Mucosa of gallbladder (tissue), 1 donor: ENCODE measurements at places on chromosomes 2 and 18. TPM values are rescaled to one million over a fixed set of nuclear protein-coding genes. Genes with fewer than 3 reads are reported as not detected.

GRCh38 chr2:211941216-211941747 lies 597.3 kb downstream of the ERBB4 start:
- no peak for DNase-seq

DNA sequence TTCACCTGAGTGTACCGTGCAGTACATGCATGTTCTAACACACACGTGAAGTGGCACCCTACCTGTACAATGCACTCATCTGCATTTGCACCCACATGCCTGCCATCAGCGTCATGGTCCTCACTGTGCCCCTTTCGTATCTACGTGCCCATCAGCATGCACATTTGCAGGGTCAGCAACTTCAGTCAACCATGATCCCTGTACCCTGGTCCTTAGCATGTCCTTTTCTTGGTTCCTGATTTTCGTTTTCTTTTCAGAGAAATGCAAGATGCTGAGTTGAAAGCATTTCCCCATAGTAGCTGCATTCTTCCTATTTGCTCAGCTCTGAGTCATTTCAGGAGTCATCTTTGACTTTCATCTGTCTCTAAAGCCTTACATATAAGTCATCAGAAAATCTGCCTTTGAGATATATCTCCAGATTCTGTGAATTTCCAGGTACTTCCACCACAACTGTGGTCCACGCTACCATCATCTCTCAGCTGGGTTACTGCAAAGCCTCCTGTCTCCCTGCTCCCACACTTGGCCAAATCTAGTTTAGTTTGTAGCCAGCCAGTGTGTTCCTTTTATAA lies 14.7 kb upstream of the PUM2 start:
- DNase-seq, result no peak

GRCh38 chr2:31151501-31151900 lies 13.3 kb upstream of the GALNT14 start:
- DNase-seq, result no peak

- no peak for DNase-seq
Observed at GRCh38 chr18:72470391-72470790, 73.8 kb downstream of the CBLN2 start.

- no peak for DNase-seq
Observed at GRCh38 chr18:73408469-73408868, 540.7 kb upstream of the NETO1 start.

- no peak for DNase-seq
Observed at GRCh38 chr2:216855605-216856004, 4.3 kb downstream of the TNP1 start.

- DNase-seq, result peak; percentile 62
Observed at GRCh38 chr2:30359644-30360167, 87.3 kb upstream of the LCLAT1 start.

GRCh38 chr2:74199871-74200305 lies 1.5 kb downstream of the MTHFD2 start:
- DNase-seq, result no peak

DNA sequence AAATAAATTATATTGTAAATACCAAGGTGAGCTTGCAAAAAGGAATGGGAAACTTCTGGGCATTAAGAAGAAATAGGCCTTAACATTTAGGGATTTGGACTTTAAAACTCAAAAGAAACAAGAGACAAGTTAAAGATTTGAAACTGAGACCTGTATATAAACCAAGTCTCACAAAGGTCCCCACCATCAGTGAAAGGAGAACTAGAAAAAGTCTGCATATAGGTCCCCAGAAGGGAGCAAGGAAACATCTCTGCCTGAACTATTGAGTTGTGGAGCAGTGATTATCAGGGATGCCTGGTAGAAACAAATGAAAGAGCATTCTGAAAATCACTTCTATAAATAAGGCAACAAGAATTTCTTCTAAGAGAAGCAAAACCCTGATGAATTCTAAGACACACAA lies 30.5 kb upstream of the ITGAV start:
- no peak for DNase-seq

The RAB6C gene
- total RNA-seq, result 0.23 TPM

The PLCL1 gene
- total RNA-seq, result 4.4 TPM
